ENCODE measurements at places on chromosomes 3 and 15.

- DNase-seq = peak; percentile 90
Observed at GRCh38 chr3:187567661-187568121, 102.5 kb downstream of the SST start.

DNA sequence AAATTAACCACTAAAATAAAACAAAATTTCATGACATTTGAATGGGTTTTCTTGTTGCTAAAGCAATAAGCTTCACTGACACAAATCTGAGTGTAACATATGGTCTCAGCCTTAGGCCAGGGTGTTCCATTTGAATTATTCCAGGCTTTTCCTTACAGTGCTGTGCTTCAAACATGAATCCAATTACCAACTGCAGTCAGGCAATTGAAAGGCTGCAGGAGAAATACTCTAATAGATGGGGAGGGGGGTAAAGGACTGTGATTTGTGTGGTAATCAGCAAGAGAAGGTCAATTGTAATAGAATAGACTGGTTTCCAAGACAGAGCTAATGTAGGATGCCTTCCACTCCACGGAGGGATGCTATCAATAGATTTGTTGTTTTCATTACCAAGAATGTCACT is 466.7 kb downstream of the C3orf38 start:
- no peak for DNase-seq

DNA sequence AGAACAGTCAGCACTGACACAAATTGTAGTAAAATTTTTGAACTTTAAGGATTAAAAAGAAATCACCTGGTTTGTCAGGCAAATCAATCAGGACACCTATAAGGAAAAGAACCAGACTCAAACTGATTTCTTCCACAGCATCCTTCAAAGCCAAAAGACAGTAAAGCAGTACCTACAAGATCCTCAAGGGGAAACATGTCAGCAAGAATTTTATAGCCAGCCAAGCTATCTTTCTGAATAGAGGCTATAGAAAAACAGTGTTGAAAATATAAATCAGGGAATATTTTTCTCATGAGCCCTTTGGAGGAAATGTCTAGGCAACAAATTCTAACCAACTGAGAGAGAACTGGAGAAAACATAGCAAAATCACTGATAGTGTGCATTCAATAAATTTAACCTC is 301.4 kb upstream of the UBE2E2 start:
- DNase-seq = no peak

DNA sequence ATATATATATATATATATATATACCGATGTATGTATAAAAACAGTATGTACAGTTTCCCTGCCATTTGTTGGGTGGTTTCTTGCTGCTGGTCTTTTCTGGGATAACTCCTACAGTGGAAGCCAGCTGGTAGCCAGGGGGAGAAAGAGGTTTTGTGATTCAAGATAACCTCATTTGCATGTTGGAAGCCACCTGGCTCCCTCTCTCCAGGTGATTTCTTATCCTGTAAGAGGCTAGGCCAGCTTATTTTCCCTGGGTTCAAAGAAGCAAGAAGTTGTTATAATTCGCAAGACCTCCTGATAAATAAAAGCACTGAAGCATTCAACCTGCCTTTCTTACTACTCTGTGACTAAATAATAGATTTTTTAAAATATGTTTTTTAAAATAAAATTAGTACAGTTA is 443.3 kb downstream of the VGLL3 start:
- no peak for DNase-seq

- no peak for DNase-seq
Observed at GRCh38 chr15:34609102-34610057, 25.9 kb upstream of the GOLGA8B start.

GRCh38 chr3:464255-464654 is 267.7 kb downstream of the CHL1 start:
- DNase-seq = no peak

- DNase-seq = peak; percentile 93
Observed at GRCh38 chr3:177463863-177464262, 266.6 kb upstream of the TBL1XR1 start.

GRCh38 chr15:36911322-36911944 is 188.9 kb downstream of the MEIS2 start:
- DNase-seq = peak; percentile 39

DNA sequence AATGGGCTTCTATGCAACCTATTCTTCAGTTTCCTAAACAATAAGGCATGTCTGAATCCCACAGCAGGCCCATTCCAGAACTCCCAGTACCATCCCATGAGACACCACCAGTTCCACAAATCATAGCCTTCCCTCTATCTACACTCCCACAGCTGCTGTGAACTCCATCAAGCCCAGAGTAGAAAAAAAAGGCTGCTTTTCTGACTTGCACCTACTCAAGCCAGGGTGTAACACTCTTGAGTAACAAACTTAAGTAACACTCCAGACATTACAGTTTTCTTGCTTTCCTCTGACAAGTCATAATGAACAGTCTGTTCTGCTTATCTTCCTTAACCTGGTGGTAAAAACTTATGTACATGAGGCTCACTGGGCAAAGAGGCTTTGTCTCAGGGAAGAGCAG is 283.1 kb downstream of the NFKBIZ start:
- peak; percentile 17 for DNase-seq

GRCh38 chr3:153658136-153658535 is 463.1 kb upstream of the ARHGEF26 start:
- DNase-seq = peak; percentile 2

GRCh38 chr3:105907777-105908176 is 39.0 kb upstream of the CBLB start:
- no peak for DNase-seq

GRCh38 chr3:150327678-150328653 is 80.1 kb upstream of the TSC22D2 start:
- peak; percentile 65 for DNase-seq

DNA sequence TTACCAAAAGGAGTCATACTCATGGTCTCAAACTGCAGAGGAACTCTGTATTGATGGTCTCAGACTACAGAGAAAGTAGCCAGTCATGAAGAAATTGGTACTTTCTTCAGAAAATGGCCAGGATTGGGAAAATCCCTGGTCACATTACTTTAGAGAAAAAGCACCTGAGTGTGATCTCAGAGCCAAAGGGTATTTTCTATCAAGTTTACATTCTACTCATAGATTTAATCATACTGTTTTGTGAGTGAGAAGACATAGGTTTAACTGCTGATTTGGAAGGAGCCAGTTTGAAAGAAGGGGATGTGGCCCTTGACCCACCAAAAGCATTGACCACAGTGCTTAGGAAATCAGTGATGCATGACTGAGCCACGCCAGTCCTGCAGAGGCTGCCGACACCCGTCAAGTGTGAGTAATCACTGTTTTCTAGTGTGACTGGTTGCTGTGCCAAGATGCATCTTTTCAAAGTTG is 203.6 kb downstream of the AKAP13 start:
- DNase-seq = no peak

DNA sequence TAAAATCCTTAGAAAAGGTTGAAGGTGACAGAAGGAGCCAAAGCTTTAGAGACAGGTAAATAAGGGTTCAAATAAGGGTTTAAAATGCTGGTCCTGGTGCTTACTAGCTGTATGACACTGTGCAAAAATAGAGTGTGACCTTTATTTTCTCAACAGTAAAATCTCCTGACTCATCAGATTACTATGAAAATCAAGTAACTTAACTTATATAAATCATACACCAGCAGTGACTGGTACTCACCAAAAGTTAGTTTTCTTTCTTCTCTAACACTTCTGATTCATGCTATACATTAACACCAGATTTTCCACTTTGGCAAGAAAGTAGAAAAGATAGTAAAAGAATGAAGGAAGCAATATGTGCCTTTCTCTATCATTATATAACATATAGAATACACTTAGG is 205.9 kb upstream of the GBE1 start:
- DNase-seq = peak; percentile 72

GRCh38 chr3:104742044-104742443 is 624.7 kb upstream of the ALCAM start:
- DNase-seq = no peak

- no peak for DNase-seq
Observed at GRCh38 chr15:92907229-92907628, 7.1 kb downstream of the CHD2 start.

GRCh38 chr3:76307556-76307955 is 522.2 kb upstream of the ZNF717 start:
- peak; percentile 9 for DNase-seq

DNA sequence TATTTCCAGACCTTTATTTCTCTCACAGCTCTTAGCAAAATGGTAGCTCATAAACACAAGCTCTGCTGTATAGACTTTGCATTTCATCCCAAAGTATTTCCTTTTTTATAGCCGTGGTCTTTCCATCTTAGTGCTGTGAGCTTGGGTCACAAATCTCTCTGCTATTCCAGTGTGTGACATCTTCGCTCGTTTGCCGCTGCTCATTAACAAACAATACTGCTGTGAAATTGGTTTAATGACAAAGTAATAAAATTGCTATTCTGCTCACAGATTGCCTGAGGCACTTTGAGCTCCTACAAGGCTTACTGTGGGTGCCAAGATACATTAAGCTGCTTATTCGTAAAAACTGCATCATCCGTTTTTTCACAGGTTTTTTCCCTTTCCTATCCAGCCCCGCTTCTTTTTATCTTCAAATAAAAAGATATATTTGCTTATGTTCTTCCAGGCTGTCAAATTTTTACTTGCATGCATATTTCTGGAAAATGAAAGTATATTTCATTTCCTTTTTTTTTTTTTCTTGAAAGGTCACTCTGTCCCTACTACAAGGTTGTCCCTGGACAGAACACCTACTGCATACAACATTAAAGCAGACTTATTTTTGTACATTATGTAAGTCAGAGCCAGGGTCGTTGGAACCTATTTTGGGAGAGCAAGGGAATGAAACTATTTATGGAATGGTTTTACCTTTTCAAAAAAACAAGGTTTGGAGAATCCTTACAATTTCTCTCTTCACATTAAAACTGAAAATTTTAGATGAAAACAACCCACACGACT is 174.5 kb downstream of the MEIS2 start:
- DNase-seq = no peak

- DNase-seq = peak; percentile 42
Observed at GRCh38 chr3:125431912-125432790, 57.0 kb upstream of the ZNF148 start.

DNA sequence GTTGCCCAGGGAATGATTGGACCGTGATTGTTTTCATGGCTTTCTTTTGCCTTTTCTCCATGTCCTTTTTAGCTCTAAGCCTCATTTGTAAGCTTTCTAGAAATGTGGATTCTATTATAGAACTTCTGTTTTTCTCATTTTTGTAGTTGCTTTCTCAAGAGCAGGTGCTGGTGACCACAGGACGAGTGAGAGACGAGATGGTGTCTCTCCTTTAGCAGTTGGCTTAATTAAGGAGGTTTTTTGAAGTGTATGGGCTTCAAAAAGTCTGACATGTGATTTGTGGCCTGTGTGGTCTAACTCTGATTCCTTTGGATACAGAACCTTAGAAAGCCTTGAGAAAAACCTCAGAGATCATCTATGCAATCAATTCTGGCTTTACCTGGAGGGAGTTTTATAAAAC is 292.8 kb downstream of the LPP start:
- DNase-seq = no peak

GRCh38 chr15:60115579-60116380 is 111.7 kb downstream of the FOXB1 start:
- peak; percentile 81 for DNase-seq

DNA sequence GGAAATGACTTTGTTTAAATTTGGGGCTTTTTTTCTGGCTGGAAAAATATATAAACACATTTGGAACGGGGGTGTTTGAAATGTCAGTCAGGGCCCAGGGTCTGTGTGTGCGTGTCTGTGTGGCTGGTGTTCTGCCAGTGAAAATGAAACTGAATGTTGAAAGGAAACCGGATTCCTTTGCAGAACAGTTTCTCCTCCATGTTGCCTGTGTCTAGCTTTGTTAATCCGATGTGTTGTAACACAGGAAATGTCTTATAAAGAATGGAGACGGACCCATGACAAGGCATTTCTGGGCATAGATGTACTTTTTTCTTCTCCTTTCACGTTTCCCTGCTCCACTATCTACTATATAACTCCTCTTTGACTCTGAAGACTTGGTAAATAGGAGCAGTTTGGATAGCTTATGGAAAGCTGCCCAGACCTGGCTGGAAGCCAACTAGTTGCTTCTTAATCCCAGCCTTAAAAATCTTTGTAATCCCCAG is 2.8 kb downstream of the SQOR start:
- peak; percentile 87 for DNase-seq

- DNase-seq = peak; percentile 52
Observed at GRCh38 chr3:162224746-162225145, 728.1 kb downstream of the OTOL1 start.

DNA sequence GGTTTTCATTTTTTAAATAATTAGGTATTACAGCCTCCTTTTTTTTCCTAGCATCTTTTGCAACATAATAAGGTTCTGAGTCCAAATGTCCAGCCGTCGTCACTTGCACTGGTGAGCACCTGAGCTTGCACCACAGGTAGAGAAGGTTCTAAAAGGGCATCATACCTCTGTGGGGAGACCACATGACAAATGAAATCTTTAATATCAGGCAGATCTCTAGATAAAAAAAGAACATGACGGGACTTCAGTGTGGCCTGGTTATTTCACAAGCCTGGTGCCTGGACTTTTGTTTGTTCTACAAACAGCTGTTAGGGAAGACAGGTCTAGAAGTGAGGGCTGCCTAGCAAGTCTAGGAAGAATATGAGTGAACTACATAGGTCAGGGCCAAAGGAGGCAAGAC is 3.6 kb downstream of the ZBED2 start:
- no peak for DNase-seq

- peak; percentile 95 for DNase-seq
Observed at GRCh38 chr15:62119227-62119864, 45.7 kb downstream of the C2CD4B start.

- DNase-seq = no peak
Observed at GRCh38 chr3:44862226-44862637, 520 bp downstream of the TMEM42 start.

DNA sequence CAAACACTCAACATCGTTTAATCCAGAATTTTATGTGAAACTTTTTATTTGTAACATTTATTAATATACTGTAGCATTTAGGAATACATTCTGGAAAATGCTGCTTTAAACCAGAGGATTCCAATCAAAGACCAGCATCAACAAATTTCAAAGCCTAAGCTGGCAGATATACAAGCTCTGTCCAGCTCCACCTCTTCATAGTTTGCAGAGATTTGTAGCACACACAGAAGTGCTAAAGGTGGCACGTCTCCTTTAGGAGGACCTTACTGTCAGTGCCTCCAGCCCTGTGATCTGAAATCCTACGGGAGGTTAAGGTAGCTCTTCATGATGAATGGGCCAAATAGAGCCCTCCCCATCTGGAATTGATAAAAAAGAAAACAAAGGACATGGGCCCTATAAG is 329.7 kb upstream of the NECTIN3 start:
- DNase-seq = no peak

DNA sequence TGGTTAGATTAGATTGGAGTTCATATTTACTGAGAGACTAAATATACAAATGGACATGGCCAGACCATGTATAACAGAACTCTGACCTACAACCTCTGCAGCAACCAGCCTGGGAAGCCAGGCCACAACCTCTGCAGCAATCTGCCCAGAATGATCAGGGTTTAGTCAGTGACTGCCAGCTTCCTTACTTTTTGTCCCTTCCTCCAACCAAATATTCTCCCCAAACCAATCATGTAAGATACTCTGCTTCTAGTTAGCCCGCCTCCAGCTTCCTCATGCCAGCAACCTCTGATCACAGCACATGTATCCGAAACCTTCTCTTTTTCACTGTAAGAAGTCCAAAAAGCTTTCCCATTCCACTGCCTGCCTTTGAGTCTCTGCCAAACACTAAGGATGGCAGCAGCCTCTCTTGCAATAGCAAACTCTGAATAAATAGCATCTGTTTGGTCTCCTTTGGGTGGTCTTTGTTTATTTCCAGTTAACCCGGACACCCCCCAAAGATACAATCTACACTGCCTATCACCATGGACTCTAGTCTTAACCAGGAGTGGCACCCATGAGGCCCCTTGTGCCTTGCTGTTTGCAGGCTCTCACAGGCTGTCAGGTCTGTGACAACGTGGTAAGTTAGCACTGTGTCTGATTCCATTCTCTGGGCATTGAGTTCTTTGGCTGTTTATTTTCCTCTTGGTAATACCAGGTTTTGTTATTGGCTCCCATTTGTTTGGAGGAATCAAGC is 102.2 kb downstream of the ERC2 start:
- DNase-seq = no peak
